ENCODE measurements at places on chromosomes 1 and 21.

- no peak for DNase-seq
Measured at GRCh38 chr21:36113647-36114428, 21.0 kb upstream of the CBR3 start.

- no peak for DNase-seq
Measured at GRCh38 chr1:234782105-234782751, 172.2 kb upstream of the IRF2BP2 start.

GRCh38 chr1:85581802-85582686, 1.5 kb downstream of the CCN1 start:
- no peak for DNase-seq

- DNase-seq: no peak
Measured at GRCh38 chr1:17365293-17365692, 6.7 kb upstream of the PADI6 start.

DNA sequence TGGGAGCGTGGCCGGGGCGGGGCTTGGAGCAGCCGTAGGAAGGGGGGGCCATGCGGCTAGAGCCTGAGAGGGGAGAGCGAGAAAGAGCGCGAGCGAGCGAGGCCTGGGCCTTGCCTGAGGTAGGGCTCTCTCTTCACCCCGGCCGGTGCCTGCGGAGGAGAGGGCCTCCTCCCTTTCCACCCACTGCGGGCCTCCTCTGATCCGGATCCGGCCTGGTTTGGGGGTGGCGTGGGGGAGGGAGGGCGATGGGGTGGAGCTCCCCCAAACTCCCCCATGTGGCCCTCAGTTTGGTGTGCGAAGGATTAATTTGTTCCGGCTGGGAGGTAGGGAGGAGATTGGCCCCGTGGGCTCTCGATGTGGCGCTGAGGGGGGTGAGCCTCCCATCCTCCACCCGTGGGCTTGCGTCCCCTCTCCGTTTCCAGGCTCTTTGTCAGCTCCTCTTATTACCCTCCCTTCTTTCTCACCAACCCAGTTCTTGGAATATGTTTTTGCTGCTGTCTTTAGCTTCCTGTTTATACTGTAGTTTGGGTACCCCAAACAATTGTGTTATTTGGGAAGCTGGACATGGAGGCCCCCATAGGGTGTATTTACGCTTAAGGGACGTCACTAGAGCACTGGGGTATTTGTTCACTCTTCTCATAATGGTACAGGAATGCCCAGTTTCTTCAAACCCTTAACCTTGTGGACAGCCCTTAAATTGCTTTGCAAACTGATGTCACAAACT, 685 bp downstream of the UBAP2L start:
- peak; percentile 36 for DNase-seq

DNA sequence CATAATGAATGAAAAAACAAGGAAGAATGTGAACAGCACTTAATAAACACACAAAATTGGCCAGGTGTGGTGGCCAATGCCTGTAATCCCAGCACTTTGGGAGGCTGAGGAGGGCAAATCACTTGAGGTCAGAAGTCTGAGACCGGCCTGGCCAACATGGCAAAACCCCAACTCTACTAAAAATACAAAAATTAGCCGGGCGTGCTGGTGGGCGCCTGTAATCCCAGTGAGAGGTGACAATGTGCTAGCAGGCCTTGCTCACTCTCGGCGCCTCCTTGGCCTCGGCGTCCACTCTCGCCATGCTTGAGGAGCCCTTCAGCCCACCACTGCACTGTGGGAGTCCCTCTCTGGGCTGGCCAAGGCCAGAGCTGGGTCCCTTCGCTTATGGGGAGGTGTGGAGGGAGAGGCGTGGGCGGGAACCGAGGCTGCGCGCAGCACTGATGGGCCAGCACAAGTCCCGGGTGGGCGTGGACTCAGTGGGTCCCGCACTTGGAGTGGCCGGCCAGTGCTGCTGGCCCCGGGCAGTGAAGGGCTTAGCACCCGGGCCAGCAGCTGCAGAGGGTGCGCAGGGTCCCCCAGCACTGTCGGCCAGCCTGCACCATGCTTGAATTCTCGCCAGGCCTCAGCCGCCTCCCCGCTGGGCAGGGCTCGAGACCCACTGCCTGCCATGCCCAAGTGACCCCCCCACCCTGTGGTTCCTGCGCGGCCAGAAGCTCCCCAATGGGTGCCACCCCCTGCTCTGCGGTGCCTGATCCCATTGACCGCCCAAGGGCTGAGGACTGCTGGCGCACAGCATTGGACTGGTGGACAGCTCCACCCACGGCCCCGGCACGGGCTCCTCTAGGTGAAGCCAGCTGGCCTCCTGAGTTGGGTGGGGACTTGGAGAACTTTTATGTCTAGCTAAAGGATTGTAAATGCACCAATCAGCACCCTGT, 30.6 kb upstream of the ATG4C start:
- DNase-seq: no peak

GRCh38 chr1:7495962-7496361, 275.1 kb upstream of the VAMP3 start:
- DNase-seq: no peak

DNA sequence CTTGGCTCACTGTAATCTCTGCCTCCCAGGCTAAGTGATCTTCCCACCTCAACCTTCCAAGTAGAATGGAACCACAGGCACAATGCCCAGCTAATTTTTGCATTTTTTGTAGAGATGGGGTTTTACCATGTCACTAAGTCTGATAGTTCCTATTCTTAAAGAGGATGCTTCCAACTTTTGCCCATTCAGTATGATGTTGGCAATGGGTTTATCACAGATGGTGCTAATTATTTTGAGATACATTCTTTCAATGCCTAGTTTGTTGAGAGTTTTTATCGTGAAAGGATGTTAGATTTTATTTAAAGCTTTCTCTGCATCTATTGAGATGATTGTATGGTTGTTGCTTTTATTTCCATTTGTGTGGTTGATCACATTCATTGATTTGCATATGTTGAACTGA, 103.9 kb downstream of the SLC44A5 start:
- DNase-seq: no peak

DNA sequence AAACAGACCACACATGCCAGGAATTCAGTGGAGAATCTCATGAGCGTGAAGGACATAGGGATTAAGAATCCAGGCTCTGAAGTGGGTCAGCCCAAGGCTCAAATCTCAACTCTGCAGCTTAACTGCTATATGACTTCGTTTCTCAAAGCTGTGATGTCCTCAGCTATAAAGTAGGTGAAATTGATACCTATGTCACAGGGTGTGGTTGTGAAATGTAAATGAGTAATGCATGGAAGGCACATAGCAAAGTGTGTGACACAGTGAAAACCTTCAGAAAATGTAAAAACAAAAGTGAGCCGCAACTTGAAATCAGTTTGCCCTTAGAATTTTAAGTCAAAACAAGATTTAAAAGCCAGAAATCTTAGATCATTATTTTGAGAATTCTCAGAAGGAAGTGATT, 145.7 kb upstream of the PRMT6 start:
- DNase-seq: no peak

DNA sequence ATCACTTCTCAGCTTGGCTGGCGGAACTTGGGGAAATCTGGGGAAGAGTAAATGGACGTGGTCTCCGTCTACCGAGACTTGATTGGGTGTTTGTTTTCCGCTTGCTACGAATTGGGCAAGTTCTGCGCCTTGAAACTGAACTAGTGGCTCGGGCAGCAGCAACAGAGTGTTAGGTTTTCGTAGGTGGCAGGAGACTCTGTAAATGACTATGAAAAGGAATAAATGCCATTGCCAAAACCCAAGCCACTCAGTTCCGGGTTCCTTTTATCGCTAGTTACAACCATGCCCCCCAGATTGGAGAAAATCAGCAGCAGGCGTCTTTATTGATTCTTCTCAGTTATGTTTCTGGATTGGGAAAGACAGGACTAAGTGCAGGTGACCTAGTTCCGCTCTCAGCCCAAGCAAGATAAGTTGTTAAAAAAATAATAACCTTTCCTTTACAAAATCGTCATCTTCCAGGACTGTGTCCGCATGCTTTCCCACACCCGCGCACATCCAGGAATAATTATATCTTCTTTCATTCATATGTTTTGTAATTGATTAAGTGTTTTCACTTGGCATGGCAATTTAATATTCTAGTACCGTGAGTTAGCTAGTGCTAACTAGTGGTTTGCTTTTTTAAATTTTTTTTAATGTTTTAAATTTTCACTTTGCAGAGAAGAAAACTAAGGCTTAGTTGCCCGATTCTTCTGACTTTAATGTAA, 3.4 kb downstream of the LHX9 start:
- no peak for DNase-seq

DNA sequence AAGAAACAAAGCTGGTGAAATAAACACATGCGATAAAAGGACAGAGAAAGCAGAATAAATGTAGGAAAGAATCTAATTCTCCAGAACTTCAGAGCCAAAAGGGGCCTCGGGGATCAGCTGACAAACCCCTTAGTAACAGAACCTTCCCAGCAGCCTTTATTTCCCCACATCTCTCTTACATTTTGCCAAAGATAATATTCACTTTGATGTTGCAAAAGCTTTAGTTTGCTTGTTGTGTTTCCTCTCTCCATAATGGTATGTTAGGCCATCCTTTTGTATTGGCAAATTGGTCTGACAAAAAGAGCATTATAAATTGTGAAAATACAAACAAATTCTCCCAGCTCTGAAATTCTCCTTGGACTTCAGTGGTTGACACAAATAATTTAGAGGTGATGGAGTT, 54.9 kb downstream of the OPTC start:
- DNase-seq: no peak

GRCh38 chr1:8241417-8242014, 76.4 kb upstream of the SLC45A1 start:
- no peak for DNase-seq

All from stimulated activated CD8-positive, alpha-beta memory T cell treated with anti-CD3 and anti-CD28 coated beads, Interleukin-7, amount 100 ng/mL, for 1 hour (primary cell).